ENCODE measurements at places on chromosomes 12 and 14.

GRCh38 chr14:100104523-100105300 lies 39.5 kb downstream of the EVL start:
- no peak for DNase-seq

DNA sequence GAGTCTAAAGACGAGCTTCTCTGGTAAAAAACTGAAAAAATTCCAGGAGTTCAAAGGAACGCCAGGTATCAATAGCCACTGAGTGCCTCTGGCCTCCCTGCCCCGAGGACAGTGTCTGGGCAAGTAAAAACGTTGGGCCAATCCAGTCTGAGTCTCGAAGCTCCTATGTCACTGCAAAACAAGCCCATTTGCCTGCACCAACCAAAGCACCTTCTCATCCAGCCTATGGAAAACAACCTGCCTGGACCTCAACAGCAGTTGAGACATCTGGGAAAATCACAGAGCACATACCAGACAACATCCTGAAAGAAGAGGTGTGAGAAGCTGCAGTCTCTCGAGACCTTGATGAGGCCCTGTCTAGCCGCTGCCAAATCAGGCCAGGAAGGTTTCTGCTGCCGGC lies 56.6 kb downstream of the RNF34 start:
- DNase-seq = no peak

DNA sequence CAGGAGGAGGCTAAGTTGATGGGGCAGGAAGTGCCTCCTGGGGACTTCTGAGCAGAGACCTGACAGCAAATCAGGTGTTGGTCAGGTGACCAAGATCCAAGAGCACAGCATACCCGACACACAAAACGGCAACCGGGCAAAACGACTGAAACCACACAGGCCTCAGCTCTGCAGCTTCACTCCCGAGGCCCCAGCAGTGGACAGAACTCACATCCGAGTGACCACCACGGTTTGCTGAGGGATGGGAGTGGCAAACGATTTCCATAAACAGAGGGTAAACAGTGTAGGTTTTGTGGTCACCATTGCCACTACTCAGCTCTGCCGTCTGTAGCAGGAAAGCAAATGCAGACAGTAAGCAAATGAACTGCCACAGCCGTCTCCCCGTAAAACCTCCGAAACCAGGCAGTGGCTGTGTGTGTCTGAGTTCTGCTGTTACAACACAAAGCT lies 14.4 kb downstream of the CHFR start:
- no peak for DNase-seq

- DNase-seq = no peak
These were observed 16.9 kb downstream of the TMEM117 start for GRCh38 chr12:43852744-43853143.

Data from lung (tissue), 17 donors.